HTR-8/SVneo (cell line): ENCODE measurements at places on chromosomes 7 and 10.

GRCh38 chr10:123354521-123354920, 200.3 kb downstream of the BUB3 start:
- no peak for DNase-seq

GRCh38 chr10:110147961-110148360, 59.4 kb upstream of the MXI1 start:
- DNase-seq = no peak

DNA sequence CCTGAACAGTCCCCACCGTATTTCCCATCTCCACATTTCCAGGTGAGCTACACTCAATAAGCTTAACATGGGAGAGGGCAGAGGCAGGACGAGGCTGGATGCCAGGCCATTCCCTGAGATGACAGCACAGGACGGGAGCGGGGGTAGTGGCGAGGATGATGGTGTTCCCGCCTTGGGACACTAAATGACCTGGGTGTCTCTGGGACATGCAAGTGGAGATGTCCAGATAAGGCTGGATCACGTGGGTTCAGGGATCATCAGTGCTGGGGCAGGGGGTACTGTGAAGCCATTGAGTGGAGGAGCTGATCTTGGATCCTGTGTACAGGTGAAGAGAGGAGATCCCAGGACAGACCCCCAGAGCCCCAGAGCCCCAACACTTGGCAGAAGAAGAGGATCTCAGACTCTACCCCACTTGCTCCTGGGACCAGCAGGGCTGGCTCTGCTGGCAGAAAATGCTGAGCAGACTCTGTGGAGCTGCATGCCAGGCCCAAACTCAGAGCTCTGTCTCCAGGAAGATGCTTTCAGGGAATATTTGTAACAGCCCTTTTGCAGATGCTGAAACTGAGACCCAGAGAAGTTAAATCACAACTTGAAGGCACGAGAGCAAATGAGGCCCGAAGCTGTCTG, 29.7 kb upstream of the HSPA12A start:
- no peak for DNase-seq

GRCh38 chr10:125769175-125769574, 6.4 kb downstream of the MMP21 start:
- DNase-seq = no peak

DNA sequence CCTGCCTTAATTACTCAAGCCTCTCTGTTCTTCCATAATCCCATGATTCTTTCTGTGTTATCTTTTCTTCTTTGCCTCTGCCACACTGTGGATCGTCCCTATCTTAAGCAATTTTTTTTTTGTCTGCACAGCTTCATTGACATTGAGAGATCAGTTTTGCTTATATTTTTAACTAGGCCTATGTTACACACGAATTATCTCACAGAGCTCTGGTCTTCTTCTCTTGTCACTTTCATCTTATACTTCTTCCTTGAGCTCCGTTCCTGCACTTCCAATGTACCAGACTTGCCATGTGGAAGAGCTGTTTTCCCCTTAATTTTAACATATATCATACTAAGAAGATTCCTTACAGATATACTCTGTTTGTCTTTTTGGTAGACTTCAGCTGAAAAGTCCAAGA, 106.1 kb downstream of the MAGI2 start:
- no peak for DNase-seq

DNA sequence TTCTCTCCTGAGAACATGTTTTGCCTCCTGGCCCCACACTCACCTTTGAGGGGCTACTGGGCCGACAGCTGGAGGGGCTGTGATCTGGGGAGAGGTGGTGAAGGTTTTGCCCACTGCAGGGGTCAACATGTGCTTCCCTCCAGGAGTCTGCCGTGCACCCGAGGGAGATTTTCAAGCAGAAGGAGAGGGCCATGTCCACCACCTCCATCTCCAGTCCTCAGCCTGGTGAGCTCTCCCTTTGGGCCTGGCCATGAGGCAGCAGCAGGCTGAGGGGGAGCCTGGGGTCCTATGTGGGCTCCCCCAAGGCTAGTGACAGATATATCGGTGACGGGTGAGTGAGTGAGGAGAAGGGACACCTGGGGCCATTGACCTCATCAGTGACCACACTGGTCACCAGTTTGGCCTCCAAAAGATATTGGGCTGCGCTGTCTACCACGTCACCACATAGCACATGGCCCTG, 6.6 kb downstream of the PGAM2 start:
- DNase-seq = no peak

DNA sequence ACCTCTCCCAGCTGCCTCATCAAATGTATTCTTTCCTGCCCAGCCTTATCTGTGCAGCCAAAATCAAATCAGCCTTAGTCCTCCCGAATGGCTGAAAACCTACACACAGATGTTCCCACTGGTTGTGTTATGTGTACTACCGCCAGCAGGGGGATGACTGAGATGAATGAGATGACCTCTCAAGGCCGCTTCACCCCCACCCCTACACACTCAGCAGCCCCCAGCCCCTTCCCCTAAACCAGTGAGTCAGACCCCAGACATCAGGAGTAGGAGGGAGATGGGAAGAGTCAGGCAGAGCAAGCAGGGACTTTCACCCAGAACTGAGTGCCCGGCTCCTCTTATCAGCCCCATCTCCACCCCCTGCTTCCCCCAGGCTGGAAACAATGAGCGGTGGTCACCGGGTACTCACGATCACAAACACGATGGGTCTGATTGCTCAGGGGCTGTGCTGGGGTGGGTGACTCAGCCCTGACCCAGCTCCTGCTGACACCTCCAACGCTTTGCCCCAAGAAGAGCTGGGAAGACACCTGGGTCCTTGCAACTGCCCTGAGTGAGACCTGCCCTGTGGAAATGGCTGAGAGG, 6.5 kb upstream of the C10orf105 start:
- DNase-seq = peak; percentile 49

DNA sequence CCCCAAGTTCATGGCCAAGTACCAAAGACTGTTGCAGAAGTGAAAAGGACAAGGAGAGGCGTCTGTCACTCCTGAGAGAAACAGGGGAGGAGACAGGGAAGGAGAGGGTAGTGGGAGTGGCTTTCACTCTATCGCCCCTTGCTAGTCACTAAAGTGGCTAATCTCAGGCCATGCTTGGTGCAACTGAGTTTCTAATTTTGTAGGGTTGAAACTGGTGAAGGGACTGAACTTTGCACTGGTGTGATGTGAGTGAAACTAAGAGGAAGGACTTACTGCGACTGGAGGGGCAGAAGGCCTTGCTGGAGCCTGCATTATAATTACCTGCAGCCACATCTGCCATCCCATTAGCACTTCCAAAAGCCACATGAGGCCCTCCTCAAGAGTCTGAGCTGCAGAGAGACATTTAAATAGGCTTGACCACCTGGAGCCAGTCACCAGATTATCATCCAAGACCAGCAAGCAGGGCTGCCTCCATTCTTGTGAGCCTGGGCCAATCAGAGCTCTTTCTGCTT, 107.2 kb upstream of the EEPD1 start:
- DNase-seq = no peak

GRCh38 chr10:68301790-68302502, 29.9 kb upstream of the HNRNPH3 start:
- peak; percentile 72 for DNase-seq

DNA sequence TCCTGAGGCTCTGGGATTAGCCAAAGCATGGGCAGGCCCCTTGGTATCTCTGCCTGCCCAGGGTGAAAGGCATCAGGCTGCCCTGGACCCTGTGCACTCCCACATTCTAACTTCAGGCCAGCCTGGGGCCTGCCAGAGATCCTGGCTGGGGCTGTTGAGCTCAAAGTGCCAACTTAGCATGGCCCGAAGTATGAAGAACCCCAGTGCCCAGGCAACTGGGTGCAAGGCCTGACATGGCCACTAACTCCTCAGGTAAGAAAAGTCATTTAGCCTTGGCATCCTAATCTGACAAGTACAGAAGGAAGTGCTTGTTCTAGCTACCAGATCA, 43.2 kb downstream of the FAM53B start:
- no peak for DNase-seq

DNA sequence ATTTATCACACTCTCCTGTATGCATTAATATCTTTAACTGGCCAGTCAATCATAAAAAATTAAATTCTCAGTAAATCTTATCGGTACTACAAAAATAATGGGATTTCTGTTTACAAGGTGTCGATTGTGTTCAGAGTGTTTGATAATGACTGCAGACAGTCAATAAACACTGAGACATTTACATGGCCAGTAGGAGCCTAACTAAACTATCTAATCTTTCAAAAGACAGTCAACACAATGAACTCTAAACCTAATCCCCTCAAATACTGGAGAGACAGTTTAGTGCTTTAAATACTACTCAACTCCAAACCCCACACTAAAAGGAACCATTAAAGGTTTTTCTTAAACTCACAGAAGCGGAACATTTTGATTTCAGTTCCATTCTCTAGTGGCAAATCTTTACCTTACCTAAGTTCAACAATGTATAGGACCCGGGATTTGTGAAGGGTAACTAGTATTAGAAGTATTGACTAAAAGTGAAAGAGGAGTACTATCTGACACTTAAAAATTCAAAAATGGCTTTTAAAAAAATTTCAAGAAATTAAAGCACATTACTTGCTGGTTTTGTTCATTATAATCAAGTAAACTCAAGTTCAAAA, 37.3 kb upstream of the EXOC6 start:
- no peak for DNase-seq

DNA sequence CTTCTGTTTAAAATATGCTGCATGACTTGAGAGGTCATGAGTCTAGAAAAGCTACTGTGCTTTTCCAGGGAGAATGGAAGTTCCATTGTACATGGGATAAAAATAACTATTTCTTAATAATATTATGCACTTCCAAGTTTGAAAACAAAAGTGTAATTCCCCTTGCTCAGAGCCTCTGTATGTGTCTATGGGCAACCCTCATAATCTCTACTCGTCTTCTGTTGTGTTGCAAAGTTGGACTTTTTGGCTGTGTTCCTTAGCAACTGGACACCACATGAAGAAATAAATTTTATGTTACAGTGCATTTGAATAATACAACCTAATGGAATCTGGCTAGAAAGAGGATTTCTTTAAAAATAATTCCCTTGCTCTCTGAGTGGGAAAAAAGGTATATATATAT, 242.6 kb downstream of the TWIST1 start:
- DNase-seq = no peak

DNA sequence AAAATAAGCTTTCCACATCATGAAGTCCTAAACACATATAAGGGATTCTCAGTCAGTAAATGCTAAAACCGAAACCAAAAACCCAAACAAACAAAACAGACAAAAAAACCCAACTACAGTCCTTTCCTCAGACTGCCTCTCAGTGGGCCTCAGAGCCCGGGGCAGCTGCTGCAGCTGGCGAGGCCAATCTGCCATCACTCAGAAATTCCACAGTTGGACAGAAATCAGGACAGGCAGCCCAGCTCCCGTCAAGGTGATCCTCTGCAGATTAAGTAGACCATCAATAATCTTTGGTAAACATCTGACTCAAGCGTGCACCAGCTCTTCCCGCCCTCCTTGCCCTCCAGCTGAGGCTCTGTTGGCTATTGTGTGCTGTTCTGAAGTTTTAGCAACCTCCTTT, 142.2 kb downstream of the ATXN7L1 start:
- DNase-seq = no peak

DNA sequence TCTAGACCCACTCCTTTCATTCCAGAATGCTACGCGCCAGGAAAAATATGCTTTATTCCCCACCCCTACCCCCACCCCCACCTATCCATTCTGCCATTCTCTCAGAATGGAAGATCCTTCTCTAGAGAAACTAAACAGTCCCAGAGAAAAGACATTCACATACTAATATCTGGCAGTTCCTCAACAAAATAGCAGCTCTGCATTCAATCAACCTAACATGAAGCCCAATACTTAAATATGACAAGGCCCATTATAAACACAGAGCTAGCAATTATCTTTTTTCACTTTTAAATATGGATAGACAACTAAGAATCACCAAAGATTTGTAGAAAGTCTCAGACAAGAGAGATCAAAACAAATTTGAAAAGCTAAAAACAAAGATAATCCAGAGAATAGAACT, 16.4 kb downstream of the CACUL1 start:
- DNase-seq = no peak

GRCh38 chr7:120550494-120551048, 277.6 kb downstream of the KCND2 start:
- DNase-seq = no peak

GRCh38 chr10:35498693-35499092, 106.4 kb upstream of the GJD4 start:
- DNase-seq = no peak

GRCh38 chr7:94303118-94303517, 91.6 kb upstream of the COL1A2 start:
- DNase-seq = no peak

DNA sequence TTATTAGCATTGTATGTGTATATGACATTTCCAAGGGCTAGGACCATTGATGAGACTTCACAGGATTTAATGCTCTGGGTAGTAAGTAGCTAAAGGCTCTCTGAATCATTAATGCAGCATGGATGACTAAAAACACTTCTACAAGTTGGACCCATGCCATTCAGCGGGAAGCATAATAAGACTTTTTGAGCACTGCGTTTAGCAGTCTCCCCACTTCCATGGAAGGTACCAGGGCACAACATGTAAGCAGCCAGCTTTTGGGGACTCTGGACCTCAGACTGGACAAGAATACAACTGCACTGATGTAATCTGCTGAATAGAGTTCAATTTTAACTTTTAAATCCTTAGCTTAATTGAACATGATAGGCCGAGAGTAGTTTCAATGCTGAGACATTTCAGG, 191.7 kb upstream of the IMMP2L start:
- no peak for DNase-seq

DNA sequence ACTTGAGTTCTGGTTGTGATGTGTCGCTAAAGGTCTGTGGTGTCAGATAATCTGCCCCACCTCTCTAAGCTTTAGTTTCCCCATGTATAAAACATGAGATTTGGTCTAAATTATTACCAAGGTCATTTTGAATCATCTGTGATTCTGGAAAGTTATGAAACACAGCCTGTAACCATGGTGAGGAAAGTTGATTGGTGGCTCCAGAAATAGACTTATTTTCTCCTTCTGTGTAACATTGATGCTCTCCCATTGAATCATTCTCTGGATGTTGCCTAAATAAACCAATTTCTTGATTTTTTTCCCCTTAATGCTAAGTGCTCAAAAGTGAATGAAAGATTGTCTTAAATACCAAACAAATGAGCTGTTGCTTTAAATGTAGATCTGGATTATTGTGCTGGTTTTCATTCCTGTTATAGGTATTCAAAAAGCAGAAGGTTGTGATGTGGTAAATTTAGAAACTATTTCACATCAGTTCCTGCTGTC, 30.0 kb upstream of the PCGF5 start:
- DNase-seq = no peak

GRCh38 chr10:73076360-73077183, 20.1 kb downstream of the P4HA1 start:
- no peak for DNase-seq

DNA sequence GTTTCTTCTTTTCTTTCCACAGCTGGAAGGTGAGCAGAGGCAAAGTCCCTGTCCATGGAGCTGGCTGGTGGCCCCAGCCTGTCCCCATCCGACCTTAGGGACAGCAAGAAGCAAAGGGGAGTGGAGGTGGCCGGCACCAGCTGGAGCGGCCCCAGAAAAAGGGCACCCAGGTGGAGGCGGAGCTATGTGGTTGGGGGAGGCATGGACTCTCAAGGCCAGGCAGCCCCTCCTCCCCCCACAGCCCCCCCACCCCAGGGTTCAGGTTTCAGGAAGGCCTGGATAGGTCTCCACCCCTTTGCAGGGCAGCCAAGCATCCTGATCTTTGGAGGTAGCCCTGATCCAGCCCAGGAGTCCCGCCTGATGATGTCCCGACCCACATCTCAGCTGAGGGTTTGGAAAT, at the start of gene SSC4D:
TSS of gene SSC4D (minus strand) at position 161 of the 400 bp plus-strand sequence. CDS start 5,258 bp downstream, outside the sequence.
- peak; percentile 45 for DNase-seq
